GM03348 (cell line): ENCODE measurements at places on chromosomes 6 and 20.

- DNase-seq = no peak
These were observed 40.2 kb upstream of the DEFB112 start for GRCh38 chr6:50089911-50090310.

- no peak for DNase-seq
These were observed 168.7 kb upstream of the RSPO3 start for GRCh38 chr6:126949786-126950185.

- no peak for DNase-seq
These were observed 92.7 kb downstream of the TRERF1 start for GRCh38 chr6:42359021-42359420.

GRCh38 chr20:13671916-13672378 is 33.2 kb upstream of the TASP1 start:
- DNase-seq = peak; percentile 86

DNA sequence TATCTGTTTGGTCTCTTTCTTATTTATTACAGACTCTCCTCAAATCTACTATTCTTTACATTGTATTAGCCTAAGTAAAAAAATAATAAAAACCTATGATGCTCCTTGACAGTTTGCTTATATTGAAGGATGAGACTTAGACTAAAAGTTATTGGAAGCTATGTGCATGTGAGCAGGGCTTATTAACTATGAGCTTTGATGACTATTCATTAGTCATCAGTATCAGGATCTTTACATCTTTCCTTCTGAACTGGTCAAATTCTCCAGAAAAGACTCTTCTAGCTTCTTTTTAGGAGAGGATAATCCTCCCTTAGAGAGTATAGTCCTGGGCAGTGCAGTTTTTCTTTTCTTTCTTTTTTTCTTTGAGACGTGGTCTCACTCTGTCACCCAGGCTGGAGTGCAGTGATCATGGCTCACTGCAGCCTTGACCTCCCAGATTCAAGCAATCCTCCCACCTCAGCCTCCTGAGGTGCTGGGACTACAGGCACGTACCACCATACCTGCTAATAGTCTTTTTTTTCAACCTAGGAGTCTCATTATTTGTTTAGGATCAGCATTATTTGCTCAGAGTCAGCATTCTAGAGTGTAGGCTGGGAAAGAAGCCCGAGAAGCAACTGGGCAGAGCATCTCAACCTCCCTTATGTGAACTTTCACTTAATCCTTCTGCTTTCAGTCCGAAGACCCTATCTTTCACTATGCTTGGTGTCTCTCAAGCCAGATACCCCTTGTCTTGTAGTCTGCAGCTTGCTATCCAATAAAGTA is 37.1 kb upstream of the YWHAB start:
- no peak for DNase-seq

- DNase-seq = no peak
These were observed 67.5 kb upstream of the QKI start for GRCh38 chr6:163347021-163347446.
